Suppressor macrophage treated with lipopolysaccharide for 1 hour (primary cell): ENCODE measurements at places on chromosomes 2 and 18.

DNA sequence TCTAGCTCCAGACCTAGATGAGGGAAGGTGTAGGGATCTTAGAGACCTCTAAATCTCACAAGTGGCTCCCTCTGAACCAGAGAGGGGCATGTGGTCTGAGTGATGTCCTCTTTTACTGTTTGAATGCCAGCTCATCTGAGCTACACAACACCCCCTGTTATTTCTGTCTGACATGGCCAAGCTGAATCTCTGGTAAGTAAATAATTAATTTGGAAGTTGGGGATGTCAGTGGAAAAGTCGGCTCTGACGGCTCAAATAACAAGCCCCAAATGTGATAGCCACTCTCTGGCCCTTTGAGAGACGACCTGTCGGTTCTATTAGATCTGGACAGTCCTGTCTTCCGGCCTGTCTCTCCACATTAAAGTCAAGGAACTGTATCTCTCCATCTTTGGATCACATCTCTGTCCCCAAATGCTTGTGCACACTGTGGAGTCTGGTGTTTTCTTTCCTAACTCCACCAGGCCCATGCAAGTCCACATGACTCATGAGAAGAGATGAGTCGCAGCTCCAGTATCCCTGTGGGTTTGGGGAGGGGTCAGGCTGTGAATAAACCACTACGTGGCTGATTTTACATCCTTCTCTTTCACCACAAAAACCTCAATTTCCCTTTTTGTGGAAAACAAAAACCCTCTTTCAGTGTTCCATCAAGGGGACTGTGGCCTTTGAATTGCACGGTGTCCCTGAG, 52.5 kb downstream of the SETBP1 start:
- peak; percentile 94 for DNase-seq

- DNase-seq = no peak
Observed at GRCh38 chr2:69483024-69483423, 45.8 kb upstream of the NFU1 start.

- no peak for DNase-seq
Observed at GRCh38 chr18:35484034-35484433, 13.7 kb downstream of the INO80C start.

DNA sequence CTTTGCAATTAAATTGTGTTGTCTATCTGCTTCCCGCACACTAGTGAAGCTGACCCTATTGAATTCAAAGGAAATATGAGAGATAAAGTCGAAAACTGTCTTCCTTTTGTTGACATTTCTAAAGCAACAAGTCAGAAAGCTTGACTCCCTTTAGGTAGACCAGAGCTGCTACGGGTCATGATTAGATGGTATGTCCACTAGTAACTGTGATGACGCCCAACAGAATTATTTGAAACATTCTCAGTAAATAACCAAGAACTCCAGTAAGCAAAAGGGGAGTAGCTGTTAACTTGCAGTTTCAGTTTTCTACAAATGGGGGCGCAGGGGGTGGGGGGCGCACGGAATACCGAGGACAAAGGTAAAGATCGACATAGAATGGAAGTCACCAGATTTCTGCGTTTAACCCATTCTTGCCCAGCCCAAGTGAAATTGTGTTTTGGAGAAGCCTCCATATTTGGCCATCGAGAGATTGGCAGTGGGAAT, 56.4 kb downstream of the CRIM1 start:
- no peak for DNase-seq

DNA sequence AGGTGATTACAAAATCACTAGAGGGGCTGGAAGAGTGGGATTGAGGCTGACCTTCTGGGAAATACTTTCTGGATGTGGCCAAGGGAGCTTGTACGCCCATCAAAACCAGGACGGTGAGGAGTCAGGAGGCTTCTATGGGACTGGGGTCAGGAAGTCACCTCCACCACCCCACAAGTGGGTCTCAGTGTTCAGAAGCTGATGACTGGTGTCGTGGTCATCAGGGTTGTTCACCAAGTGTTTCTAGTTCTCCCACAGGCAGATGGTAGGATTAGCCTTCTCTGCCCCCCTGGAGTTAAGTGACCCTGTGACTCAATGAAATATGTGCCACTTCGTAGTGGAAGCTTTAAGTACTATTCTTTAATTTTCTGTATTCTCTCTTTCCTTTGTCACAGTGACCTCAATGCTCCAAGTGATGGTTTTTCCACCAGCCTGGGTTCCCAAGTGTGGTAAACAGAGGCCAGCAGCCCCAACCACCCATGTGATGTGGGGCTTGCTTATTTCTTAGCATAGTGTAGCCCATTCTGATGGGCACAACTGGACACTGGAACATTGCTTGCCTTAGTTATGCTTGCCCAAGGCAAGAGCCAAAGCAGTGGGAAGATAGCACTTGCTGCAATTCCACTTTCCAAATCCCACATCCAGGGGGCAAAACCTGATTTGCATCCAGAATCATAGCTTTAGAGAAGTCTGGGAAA, 258.8 kb downstream of the CYP26B1 start:
- no peak for DNase-seq

DNA sequence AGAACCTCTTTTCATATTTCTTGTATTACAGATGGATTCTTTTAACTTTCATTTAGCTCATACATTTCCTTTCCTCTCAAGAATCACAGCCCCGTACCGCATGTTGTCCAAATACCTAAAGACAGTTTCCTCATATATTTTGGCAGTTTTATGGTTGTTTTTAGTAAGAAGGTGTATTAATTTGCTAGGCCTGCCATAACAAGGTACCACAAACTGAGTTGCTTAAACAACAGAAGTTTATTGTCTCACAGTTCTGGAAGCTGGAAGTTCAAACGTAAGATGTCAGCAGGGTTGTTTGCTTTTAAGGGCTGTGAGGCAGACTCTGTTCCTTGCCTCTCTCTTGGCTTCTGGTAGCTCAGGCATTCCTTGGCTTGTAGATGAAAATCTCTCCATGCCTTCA, 343.2 kb upstream of the TNP1 start:
- no peak for DNase-seq

DNA sequence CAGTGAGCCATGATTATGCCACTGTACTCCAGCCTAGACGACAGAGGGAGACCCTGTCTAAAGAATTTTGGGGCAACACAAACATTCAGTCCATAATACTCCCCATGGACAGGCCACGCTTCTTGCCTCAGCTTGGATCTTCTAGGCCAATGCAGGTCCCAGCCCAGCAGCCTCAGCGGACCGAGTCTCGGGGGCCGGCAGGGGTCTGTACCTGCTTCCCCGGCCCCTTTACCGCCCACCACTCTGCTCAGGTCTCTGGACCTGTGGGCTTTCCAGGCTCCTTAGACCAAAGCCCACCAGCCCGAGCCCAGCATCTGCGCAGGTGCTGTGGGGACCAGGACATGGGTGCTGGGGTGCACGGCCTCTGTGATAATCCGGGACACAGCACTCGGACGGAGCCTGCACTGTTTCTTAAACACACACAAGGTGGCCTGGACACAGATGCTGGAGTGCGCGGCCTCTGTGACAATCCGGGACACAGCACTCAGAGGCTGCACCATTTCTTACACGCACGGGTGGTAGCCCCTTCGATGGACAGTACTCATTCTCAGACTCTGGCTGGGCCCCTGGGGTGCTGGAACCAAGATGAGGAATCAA, 62.1 kb upstream of the GPC1 start:
- no peak for DNase-seq

DNA sequence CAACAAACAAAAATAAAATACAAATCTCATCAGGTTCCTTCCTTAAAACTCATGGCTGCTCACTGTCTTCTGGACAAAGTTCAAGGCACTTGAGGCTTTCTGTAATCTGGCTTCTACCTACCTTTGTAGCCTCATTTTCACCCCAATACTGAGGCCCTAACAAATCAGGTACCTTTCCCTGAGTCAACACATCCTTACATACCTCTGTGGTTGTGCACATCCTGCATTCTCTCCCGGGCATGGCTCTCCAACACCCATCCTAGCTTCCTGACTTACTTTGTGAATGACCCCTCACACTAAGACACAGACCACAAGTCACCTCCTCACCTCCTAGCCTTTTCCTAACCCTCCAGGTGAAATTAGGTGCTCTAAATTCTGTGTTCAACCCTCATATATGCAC, 190.9 kb downstream of the PID1 start:
- no peak for DNase-seq

DNA sequence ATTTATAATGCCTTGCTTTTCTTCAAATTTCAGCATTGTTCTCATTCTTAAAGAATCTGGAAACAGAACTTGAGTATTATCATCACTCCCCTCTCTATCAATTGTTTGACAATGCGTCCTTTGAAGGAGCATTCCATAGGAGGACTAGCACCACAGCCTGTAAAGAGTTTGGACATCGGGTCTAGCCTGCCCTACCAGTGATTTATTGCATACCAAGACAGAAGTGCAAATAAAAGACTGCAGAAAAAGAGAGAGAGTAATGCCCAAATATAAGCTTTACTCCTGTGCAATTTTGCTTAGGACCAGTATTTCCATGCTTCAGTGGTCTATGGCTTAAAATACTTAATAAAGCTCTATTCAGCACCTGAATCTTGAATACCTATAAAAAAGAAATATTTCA, 55.4 kb upstream of the MAP2 start:
- no peak for DNase-seq

GRCh38 chr2:121046335-121046734, 238.7 kb downstream of the TFCP2L1 start:
- no peak for DNase-seq

- no peak for DNase-seq
Observed at GRCh38 chr2:178806543-178806942, 680 bp downstream of the TTN start.

GRCh38 chr18:14747513-14748474, at the start of gene ANKRD30B:
ANKRD30B (plus strand) TSS chr18:14748172; CDS start chr18:14748420, 248 bp downstream.
- DNase-seq = no peak

DNA sequence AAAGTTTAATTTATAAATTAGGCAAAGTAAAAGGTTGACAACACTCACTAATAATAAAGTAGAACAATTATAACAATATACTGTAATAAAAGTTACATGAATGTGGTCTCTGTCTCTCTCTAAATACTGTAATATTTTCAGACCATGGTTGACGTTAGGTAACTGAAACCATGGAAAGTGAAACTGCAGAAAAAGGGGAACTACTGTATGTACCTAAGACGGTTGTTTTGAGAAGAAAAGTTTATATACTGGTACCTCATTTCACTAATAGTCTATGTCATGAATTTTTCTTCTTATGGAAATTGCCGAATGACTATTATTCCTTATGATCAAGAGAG, 166.7 kb upstream of the ZNF521 start:
- DNase-seq = peak; percentile 40

- no peak for DNase-seq
Observed at GRCh38 chr18:36724169-36724568, 104.6 kb downstream of the TPGS2 start.

GRCh38 chr2:25341011-25341727, 556 bp downstream of the DNMT3A start:
- peak; percentile 26 for DNase-seq

- peak; percentile 86 for DNase-seq
Observed at GRCh38 chr18:77101410-77102258, 30.9 kb downstream of the MBP start.

DNA sequence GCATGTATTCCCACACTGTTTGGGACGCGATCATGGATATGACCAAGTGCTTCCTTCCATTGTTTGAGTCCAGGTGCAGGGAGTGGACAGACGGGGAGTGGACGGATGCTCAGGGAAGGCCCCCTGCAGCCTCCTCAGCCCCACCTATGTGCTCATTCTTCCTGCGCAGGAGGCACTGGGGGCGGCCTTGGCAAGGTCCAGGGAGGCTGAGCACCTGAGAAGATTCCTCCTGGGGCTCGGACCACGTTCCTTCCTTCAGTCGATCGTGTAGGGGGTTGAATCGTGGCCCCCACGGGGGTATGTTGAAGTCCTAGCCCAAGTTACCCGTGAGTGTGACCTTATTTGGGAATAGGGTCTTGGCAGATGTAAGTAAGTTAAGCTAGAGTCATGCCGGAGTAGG, 60.4 kb downstream of the ASB1 start:
- no peak for DNase-seq

GRCh38 chr2:16653799-16654198, 11.8 kb downstream of the CYRIA start:
- DNase-seq = peak; percentile 98

GRCh38 chr18:65737471-65737955, 13.3 kb upstream of the CDH7 start:
- no peak for DNase-seq

DNA sequence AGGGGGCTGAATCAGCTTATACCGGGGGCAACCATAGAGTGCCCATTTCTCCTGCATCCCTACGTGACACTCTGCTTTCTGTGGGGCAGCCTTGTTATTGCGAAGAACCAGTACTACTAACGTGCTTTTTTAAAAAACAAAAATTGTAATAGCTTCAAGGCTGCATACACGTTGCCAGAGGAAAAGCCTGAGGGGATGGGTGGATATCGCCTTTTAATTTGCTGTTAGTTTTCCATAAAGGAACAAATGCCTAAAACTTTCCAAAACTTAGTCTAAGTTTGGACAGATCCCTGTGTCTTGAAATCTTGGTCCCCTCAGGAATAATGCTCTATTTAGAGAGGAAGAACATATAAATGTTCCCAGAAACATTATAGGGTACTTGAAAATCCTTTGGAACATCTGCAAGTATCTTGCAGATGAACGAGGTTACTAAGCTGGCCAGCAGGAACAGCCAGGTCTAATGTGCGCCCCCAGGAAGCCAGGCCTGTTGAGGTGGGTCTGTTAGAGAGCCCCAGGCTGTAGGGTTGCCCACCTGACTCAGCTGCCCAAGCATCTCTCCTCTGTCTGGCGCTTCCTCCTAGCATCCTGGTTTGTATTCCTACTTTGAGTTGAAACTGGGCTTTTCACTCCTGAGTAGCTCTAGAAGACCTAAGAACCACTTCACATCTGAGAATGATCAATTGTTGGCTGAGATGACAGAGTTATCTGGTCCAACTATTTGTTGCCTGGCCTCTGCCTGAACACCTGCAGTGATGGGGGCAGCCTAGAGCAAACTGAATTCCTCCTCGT, 96.9 kb downstream of the TGOLN2 start:
- no peak for DNase-seq

DNA sequence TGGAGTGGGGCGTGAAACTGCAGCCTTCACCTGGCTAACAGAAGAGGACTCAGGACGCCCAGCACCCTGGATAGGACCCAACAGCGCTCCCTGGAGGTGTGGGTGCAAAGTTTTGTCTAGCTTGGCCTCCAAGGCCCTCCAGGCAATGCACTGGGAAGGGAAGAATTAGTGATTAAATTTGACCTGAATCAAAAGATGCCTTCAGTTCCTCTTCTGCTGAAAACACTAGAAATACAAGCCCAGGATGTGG, 779 bp upstream of the TRIB2 start:
- DNase-seq = peak; percentile 72

DNA sequence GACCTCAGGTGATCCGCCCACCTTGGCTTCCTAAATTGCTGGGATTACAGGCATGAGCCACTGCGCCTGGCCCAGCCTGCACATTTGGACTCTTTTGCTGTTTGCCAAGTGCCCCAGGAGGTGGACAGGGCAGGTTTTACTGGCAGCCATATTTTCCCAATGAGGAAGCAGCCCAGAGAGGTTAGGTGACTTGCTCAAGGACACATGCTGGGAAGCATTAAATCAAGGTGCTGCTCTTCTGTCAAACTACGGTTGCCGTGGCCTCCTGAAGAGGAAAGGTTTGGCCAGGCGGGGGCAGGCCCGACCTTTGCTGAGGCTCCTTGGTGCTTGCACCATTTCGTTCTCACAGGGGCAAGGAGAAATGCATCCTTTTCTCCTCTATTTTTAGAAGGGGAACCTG, 44.0 kb downstream of the DNMT3A start:
- DNase-seq = no peak

GRCh38 chr18:58911766-58912165, 47.1 kb downstream of the ZNF532 start:
- no peak for DNase-seq
